Fibroblast of skin of left biceps (primary cell): ENCODE measurements at places on chromosomes 7 and 10.

- no peak for DNase-seq
These were observed 137.0 kb downstream of the GRK5 start for GRCh38 chr10:119344381-119344780.

- DNase-seq, result no peak
These were observed 19.8 kb upstream of the ATE1 start for GRCh38 chr10:121947343-121948330.

DNA sequence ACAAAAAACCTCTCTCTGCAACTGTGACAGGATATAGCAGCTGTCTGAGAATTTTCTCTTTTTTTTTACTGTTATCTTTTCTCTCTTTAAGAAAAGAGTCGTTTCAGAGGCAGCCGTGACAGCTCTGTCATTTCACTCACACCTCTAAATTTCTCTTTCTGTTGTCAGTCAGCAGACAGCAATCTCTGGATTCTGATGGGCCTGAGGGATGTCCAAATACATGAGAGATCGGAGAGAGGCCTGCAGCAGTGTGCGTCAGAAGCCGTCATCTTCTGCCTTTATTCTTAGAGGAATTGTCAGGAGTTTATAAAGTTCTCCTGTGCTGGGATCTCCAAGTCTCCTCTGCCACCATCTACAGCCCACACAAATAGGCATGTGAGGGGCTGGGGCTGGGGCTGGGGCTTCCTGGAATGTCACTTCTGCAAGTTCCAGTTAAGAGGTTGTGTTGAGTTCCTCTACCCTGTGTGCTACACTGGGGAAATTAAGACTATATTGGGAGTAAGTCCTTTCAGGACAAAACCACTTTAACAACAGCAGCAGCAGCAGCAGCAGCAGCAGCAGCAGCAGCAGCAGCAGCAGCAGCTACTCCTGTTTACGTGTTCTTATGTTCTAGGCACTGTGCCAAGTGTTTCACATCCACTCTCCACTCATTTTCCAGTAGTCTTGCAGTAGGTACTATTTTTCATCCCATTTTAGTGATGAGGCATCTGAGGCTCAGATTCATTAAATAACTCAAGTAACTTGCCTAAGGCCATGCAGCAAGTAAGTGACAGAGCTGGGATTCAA, 541.3 kb downstream of the LRMDA start:
- peak; percentile 38 for DNase-seq

DNA sequence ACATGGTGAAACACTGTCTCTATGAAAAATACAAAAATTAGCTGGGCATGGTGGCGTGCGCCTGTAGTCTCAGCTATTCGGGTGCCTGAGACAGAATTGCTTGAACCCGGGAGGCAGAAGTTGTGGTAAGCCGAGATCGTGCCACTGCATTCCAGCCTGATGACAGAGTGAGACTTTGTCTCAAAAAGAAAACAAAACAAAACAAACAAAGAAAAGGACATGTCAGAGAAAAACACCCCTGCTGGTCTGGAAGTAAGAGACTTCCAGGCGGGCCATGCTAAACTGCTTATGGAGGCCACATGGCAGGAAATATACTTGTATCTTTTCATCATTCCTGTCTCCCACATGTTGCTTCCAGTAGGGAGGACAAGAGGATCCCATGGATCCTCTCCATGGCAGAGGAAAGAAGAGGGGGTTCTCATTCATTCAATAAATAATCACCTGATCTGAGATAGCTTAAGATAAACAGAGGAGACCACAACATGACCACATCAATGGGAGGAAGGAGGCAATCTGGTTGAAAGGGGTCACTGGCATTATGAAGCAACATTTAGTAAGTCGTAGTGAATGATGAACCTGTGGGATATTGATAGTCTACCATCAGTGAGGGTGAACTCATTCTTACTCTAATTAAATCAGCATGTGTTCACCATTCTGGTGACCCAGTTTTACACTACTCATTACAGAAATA, 60.5 kb upstream of the ZNF138 start:
- DNase-seq, result no peak

DNA sequence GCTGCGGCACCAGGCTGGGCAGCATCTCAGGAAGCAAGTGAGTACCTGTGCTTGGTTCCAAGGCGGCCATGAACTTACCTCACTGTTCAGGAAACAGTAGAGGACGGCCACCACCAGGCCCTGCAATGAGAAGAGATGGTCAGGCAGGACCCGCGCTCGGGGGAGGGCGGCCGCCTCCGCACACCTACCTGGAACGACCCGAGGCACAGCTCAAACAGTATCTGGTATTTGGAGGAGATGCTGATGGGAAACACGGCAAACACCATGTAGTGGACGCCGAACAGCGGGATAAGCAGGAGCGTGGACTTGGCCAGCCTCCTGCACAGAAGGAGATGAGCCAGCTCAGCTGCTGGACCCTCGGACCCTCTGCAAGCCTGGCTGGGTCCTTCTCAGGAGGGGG, 112.9 kb downstream of the VIPR2 start:
- no peak for DNase-seq
